ENCODE measurements at places on chromosomes 4 and X. TPM values are rescaled to one million over a fixed set of nuclear protein-coding genes. Genes with fewer than 3 reads are reported as not detected.

The DCLK2 gene
- total RNA-seq = 3.9 TPM

DNA sequence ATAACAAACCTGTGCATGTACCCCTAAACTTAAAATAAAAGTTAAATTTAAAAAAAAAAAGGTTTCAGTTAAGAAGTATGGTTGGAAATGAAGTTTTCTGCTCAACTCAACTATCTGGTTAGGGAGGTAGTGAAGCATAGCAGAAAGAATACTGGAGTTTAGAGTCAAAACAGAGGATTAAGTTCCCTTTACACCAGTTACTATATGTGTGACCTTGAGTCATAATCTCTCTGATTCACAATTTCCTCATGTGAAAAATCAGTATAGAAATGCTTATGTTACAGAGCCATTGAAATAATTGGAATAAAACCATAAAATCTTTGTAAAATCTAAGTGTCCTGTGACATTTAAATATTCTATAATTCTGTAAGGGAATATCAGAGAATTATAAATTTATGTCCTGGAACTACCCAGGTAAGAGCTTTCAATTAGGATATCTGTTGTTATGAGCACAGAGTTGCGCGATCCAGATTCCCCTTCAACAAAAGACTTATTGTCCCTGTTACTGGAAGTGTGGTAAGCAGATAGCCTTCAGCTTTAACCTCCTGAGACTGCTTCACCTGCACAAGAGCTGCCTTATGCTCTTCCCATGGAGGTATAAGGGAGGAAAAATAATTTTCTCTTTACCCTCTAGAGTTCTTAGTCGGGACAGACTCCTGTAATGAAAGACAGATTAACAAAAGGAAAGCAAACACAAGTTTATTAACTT is 203.8 kb upstream of the NRK start:
- no peak for DNase-seq

DNA sequence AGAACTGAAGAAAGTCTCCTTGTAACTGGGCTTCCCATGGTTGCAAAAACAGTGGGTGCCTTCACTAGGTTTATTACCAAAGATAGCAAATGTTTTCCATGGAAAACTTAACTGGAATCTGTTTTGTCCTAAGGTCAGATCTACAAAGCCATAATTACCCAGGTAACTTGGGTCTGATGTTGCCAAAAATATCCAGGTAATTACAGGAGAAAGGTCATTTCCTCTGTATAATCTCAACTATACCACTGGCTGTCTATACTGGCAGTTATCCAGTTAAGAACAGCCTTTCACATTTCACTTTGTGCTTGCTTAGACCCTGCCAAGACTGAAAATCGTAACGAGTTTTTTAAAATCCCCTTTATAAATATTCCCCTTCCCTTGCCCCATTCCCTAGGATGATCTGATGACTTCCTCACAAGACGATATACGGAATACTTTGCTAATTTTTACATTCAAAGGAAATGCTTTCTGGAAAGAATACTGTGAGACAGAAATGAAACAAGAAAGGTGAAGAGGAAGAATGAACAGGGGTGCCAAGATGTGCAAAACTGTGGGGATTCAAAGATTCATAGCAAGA is 105.5 kb downstream of the MAML3 start:
- DNase-seq = no peak

DNA sequence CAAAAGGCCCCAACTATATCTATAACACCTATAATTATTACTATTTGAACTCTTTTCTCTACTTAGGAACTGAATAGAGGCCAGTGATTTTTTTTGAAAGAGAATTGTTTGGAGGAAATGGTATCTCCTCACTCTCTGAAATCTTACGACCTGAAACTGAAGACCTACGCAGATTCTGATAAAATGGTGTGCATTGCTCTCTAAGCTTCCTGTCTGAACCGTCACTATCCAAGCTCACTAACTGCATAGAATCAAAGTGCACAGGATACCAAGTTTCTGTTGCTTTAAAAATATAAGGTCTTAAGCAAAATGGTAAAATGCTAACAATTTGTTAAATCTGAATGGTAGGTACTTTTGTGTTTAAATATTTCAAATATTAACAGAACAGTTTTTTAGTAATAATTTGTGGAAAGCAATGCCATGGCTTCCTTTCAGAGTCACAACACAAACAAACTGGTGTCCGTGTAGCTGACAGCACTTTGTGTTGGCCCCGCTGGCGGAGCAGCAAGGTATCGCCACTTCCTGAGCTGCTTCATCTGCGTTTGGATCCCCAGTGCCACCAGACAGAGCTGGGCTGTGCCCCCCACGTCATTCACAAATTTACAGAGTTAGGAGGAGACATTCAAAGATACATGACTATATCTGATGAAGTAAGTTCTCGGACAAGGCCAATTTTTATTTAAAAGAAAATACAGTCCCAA is 313.9 kb downstream of the FBXW7 start:
- no peak for DNase-seq

The PAGE2B gene
- not detected for total RNA-seq

- DNase-seq = no peak
Observed at GRCh38 chrX:9983846-9984245, 16.7 kb downstream of the CLDN34 start.

DNA sequence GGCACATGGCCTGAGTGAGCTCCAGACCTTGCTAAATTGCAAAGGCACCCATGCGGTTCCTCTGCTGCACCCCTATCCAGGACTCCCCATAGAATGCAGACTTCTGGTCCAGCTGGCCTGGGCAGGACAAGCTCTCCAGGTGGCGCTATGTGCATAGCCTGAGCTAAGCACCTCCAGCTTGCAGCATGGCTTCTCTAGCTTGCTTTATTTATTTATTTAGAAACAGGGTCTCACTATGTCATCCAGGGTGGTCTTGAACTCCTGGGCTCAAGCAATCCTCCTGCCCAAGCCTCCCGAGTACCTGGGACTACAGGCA is 5.5 kb upstream of the WFS1 start:
- peak; percentile 75 for DNase-seq

GRCh38 chr4:94406668-94407437 is 44.9 kb upstream of the PDLIM5 start:
- peak; percentile 59 for DNase-seq

DNA sequence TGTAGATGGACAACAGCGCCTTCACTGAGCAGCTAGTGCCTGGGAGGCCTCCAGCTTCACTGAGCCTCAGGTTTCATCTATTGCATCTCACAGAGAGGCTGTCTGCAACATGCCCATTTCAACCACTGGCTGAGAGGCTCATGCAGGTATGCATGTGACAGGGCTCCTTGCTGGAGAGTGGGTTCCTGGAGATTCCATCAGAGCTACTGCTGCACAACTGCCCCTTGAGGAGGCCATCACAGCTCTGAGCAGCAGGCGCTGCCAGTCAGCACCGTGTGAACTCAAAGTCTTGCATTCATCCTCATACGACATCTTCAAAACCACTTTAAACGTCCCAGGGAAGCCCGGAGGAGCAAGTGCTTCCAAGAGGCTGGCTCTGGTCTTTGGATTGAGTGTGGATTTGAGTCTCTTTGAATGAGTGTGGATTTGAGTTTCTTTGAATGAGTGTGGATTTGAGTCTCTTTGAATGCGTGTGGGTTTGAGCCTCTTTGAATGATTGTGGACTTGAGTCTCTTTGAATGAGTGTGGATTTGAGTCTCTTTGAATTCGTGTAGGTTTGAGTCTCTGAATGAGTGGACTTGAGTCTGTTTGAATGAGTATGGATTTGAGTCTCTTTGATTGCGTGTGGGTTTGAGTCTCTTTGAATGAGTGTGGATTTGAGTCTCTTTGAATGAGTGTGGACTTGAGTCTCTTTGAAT is 8.7 kb downstream of the P2RY8 start:
- DNase-seq = no peak

The CDS1 gene
- 43.4 TPM for total RNA-seq

The BTK gene
- total RNA-seq = 6.0 TPM

The RBM46 gene
- total RNA-seq = not detected

The NUDT9 gene
- total RNA-seq = 47.1 TPM

DNA sequence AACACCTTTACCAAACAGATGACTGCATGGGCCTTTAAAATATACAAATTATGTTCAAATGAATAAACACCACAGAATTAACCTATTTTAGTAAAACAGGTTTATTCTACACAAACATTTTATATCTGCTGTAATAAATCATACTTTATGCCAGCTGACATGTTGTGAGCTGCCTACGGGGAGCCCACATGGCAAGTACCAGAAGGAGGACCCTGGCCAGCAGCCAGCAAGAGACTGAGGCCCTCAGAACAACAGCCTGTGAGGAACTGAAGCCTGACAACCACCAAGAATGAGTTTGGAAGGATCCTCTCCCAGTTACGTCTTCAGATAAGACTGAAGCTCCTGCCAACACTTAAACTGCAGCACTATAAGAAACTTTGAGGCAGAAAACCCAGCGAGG is 377.0 kb downstream of the PDGFC start:
- DNase-seq = no peak

DNA sequence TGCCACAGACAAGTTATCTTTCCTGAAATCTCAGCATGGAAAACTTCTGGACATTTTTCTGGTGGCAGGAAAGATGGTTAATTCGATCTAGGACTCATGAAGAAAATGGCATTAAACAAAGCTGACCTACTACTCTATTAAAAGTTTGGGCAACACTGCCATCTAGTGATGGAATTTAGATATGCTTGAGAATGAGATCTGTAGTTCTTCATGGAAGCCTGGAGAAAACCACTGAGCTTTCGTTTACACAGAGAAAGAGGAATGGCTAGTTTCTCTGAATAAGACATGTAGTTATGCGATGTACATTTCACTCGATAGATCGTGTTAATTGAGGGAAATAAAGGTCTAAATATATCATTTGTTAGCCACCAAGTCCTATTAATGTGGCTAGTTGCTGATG is 51.7 kb upstream of the CHRDL1 start:
- DNase-seq = no peak

- no peak for DNase-seq
Observed at GRCh38 chr4:89380980-89381379, 73.4 kb upstream of the GPRIN3 start.

- no peak for DNase-seq
Observed at GRCh38 chr4:189779281-189779980, 161.2 kb upstream of the FRG1 start.

- DNase-seq = no peak
Observed at GRCh38 chr4:185080545-185080944, 62.3 kb downstream of the HELT start.

- DNase-seq = no peak
Observed at GRCh38 chrX:39195156-39195555, 393.9 kb downstream of the MID1IP1 start.

DNA sequence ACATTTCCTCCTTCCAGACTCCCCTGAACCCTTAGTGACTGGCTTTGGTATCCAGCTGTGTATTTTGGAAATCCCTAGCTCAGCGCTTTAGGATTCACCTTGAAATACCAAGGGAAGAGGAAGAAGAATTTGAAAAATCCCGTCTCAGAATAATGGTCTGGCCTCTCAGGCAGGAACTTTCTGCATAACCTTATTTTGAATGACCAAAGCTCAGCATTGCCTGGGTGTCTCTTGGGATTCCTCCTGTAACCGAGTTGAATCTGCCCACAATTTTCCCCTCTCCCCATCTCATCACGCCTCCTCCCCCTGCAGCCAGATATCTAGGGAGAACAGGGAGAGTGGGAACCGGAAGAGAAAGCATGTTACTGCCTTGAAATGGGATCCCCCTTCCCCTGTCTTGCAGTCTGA is 116.2 kb downstream of the SMIM20 start:
- DNase-seq = no peak

- no peak for DNase-seq
Observed at GRCh38 chrX:136203438-136203837, 47.8 kb downstream of the MAP7D3 start.

GRCh38 chr4:48767055-48767929 is 12.8 kb downstream of the FRYL start:
- no peak for DNase-seq

The NLGN3 gene
- total RNA-seq = not detected

- DNase-seq = no peak
Observed at GRCh38 chrX:132277953-132278614, 58.8 kb upstream of the RAP2C start.

DNA sequence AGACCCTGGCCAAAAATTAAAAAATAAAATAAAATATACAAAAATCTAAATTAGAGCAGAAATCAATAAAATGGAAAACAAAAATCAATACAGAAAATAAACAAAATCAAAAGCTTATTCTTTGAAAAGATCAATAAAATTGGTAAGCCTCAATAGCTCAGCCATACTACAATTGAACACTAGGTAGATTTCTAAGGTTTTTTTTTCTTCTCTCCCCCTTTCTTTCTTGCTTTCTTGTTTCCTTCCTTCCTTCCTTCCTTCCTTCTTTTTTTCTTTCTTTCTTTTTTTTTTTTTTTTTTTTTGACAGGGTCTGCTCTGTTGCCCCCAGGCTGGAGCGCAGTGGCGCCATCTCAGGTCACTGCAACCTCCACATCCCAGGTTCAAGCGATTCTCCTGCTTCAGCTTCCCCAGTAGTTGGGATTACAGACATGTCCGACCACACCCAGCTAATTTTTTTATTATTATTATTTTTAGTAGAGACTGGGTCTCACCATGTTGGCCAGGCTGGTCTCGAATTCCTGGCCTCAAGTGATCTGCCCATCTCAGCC is 23.4 kb upstream of the PPP3CA start:
- DNase-seq = no peak

GRCh38 chrX:19280636-19281035 is 63.1 kb upstream of the PDHA1 start:
- DNase-seq = no peak

The NALF2 gene
- 0.35 TPM for total RNA-seq

GRCh38 chr4:56229947-56230346 is 157.3 kb downstream of the AASDH start:
- DNase-seq = no peak

DNA sequence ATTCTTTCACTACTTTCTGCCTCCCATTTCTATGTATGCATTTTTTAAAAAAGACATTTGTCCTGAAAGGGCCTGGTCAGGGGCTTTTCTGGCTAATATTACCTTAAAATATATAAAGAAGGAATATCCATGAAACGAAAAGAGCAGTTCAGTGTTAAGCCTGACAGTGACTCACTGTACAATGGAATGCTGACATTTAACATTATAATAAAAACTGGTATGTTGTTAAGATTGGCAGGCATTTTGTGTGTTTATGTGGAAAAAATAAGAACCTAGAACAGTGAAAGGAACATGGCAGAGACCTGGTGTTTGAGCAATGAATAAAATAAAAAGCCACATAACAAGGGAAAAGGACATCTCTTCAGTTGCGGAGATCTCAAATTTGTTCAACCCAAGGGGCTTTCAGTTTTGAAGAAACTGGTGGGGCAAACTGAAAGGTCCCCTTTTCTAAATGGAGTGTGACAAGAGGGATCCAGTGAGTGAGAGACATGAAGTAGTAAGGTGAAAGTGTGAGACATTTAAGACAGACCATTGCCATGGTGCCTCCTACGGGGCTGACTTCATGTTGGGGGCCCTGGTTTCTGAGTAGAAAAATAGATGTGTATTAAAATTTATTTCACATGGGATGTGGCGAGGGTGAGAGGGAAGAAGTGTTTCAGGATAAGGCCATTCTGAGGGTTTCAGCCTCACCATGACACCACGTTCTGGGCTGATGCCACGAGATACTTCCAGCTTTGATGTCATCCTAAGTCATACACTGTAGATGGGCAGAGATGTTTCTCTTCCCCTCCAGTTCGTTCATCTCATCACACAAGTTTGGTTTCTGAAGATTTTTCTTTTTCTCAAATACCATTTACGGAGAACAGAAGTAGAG is 324.9 kb downstream of the PPP3CA start:
- DNase-seq = no peak

The ZNF718 gene
- total RNA-seq = 15.7 TPM

The CFAP299 gene
- not detected for total RNA-seq

The FAAH2 gene
- 7.2 TPM for total RNA-seq

The CRMP1 gene
- total RNA-seq = 1.6 TPM

Measured in Peyer's patch (tissue), 4 donors.